ENCODE measurements at places on chromosomes 1 and 21. TPM values are rescaled to one million over a fixed set of nuclear protein-coding genes. Genes with fewer than 3 reads are reported as not detected.

Gene TMEM52
- 0.39 TPM for total RNA-seq

Gene HAPLN2
- not detected for total RNA-seq

Gene TFF2
- not detected for total RNA-seq

Gene WNT4
- total RNA-seq, result not detected

Gene KLHDC7A
- not detected for total RNA-seq

Gene PDC
- not detected for total RNA-seq

Gene CLDN17
- not detected for total RNA-seq

Gene OTUD3
- total RNA-seq, result 3.1 TPM

Gene FCGR1A
- total RNA-seq, result not detected

Gene NFASC
- total RNA-seq, result 6.0 TPM

Gene INAVA
- total RNA-seq, result 18.0 TPM

Gene C1orf116
- 0.10 TPM for total RNA-seq

Gene SPRR2F
- total RNA-seq, result not detected

Gene DENND2D
- not detected for total RNA-seq

Gene THEMIS2
- total RNA-seq, result 10.1 TPM

Gene FAM72B
- 9.2 TPM for total RNA-seq

Gene NBPF20
- total RNA-seq, result 1.3 TPM

Gene OR10J1
- not detected for total RNA-seq
